ENCODE measurements at places on chromosomes 7 and 10.

GRCh38 chr10:17240616-17241015 lies 12.6 kb downstream of the VIM start:
- no peak for DNase-seq

- no peak for DNase-seq
Observed at GRCh38 chr7:100667331-100668068, 6.0 kb upstream of the GNB2 start.

DNA sequence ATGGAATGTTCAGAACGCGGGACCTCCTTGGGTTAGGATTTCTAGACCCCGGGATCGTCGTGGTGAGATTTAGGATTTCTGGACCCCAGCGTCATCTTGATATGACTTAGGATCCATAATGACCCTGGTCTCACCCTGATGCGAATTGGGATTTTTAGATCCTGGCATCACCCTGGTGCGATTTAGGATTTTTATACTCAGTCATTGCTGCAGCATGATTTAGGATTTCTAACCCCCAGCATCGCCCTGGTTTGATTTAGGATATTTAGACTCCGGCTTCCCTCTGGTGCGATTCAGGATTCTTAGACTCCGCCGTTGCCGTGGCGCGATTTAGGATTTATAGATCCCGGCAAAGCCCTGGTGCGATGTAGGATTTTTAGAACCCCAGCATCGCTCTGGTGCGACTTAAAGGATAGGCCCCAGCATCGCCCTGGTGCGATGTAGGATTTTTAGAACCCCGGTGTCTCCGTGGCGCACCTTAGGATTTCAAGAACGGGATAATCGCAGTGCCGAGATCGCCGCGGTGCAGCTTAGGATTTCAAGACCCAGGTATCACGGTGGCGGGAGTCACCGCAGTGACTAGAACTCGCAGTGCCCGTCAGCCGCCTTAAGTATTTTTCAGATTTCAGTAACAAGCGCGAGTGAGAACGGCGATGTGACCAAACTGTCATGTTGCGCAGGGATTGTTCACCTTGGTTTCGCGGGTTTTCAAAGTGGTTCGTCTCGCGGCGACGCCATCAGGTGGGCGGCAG lies 814 bp downstream of the MEST start:
- DNase-seq = peak; percentile 12

- DNase-seq = no peak
Observed at GRCh38 chr10:14384116-14384730, 53.5 kb upstream of the FRMD4A start.

DNA sequence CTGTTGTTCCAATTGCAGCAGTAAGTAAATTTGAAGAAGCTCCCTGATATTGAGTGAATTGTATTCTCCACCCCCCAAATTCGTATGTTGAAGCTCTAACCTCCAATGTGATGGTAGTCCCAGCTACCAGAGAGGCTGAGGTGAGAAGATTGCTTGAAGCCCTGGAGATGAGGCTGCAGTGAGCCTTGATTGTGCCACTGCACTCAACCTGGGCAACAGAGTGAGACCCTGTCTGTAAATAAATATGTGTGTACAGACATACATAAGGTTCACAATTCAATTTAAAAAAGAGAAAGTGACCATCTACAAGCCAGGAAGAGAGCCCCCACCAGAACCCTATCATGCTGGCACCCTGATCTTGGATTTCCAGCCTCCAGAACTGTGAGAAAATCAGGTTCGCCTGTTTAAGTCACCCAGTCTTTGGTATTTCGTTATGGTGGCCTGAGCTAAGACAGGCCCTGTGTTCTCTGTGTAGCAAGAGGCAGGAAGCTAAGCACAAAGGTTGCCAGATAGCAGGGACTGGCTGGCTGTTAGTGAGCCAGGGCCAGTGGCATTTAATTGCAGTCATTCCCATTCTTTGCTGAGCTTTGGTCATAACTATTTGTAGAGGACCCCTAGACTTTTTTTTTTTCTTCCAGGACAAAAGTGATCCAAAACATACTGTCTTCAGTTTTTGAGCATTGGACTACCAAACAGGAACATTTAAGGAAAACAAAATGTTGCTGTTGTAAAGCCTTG lies 45.6 kb downstream of the AUTS2 start:
- no peak for DNase-seq

DNA sequence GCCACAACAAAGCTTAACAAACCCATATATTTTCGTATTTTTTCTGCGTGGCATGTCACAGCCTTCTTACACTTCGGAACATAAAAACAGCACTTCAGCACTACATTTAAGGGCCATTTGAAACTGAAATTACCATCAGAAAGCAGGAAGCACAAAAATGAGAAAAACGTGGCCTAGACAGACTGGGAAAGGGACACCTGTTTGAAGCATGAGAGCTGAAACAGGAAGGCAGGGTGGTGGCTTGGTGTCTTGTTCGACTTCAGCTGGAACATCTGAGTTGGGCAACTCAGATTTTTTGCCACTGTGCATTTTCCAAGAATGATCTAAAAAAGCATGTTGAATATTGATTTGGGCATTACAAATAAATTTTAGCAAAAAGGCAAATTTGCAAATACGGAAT lies 243.2 kb downstream of the ELMO1 start:
- DNase-seq = no peak

- DNase-seq = no peak
Observed at GRCh38 chr10:86734207-86734988, 22.0 kb upstream of the BMPR1A start.

DNA sequence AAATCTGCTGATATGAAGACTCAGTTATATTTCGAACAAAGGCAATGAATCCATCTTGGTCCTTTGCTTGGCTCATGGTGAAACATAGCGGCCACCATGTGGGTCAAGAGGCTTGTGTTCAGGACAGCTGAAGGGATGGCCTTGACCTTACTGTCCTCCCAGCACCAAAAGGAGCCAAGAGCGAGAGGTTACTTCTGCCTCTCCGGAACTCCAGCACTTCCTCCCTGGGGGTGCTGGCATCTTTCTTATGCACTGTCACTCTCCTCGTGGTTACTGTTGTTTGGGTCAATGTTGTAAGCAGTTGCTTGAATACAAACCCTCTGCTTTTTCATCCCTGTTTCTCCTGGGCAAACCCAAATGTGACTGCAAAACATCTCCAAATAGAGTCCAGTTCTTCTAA lies 100.6 kb downstream of the RBM20 start:
- DNase-seq = no peak

DNA sequence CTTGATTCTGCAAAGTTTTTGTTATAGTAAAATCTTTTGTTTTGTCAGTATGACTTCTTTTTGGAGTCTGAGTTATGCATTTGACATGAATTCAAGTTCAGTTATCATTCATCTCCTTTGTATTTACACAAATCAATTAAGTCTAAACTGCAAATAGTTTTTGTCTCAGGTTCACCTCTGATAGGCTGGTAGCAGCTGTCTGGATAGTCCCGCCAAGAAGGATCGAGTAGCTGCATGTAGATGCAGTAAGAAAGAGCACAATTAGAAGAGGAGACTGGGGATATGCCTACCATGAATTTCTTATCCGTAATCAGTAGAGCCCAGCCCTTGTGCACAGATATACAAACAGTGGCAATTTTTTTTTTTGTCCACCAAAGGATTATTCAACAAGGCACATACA lies 392.5 kb upstream of the ETV1 start:
- peak; percentile 94 for DNase-seq

- DNase-seq = peak; percentile 7
Observed at GRCh38 chr10:35236739-35237138, 99.6 kb upstream of the CCNY start.

DNA sequence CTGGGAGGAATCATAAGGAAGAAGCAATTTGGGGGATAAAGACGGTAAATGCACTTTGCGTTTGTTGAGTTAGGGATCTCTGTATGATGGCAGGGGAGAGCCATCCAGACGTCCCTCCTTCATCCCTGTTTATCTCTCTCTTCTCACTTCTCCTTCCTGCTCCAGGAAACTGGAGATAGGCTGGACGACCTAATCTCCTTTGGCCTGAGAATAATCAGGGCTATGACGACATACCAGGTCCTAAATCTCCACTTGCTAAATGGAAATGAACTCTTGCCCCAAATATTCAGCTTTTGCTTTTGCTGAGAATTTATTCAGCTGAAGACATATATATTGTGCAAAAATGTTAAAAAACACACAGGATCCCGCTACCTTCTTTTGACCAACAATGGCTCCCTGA lies 182.9 kb upstream of the INHBA start:
- no peak for DNase-seq

- DNase-seq = peak; percentile 78
Observed at GRCh38 chr10:101031128-101031795, at the start of the genes PDZD7 and SFXN3. TSS of gene PDZD7 (minus strand) at chr10:101031129. CDS start at chr10:101030219, 910 bp downstream. TSS of gene SFXN3 (plus strand) at chr10:101031234. CDS start at chr10:101034695, 3,461 bp downstream.

- no peak for DNase-seq
Observed at GRCh38 chr7:32577421-32577820, 82.1 kb downstream of the AVL9 start.

- no peak for DNase-seq
Observed at GRCh38 chr7:13117103-13117502, 429.7 kb downstream of the ARL4A start.

GRCh38 chr7:92898798-92899197 lies 62.4 kb upstream of the CDK6 start:
- DNase-seq = no peak

GRCh38 chr7:131488361-131488760 lies 68.1 kb downstream of the PODXL start:
- DNase-seq = no peak

GRCh38 chr10:44926751-44927351 lies 15.7 kb downstream of the TMEM72 start:
- DNase-seq = no peak

- DNase-seq = peak; percentile 39
Observed at GRCh38 chr7:37943905-37944736, 23.7 kb downstream of the EPDR1 start.

DNA sequence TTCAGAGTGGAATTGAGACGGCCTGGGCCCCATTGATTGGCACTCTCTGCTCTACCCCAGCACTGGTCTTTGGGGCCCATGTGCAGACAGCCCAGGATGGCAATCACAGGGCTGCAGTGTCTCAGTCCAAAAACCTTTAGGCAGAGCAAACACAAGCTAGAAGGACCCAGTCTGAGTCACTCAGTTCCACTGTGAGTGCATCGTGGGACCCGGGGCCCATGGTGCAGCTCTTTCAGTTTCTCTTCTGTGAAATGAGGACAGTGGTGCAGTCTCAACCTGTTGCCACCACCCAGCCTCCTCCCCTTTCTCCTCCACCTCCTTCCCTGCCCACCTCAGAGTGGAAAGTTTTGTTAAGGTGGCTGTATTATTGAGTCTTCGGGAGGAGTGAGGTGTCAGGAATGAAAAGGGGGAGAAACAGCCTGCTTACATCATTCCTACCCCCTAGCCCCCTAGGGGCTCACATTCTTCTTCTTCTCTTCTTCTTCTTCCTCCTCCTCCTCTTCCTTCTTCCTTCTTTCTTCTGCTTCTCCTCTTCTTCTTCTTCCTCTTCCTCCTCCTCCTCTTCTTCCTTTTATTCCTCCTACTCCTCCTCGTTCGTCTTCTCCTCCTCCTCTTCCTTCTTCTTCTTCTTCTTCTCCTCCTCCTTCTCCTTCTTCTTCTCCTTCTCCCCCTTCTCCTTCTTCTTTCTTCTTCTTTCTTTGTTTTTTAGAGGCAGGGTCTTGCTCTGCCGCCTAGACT lies 19.5 kb upstream of the CARD11 start:
- no peak for DNase-seq

DNA sequence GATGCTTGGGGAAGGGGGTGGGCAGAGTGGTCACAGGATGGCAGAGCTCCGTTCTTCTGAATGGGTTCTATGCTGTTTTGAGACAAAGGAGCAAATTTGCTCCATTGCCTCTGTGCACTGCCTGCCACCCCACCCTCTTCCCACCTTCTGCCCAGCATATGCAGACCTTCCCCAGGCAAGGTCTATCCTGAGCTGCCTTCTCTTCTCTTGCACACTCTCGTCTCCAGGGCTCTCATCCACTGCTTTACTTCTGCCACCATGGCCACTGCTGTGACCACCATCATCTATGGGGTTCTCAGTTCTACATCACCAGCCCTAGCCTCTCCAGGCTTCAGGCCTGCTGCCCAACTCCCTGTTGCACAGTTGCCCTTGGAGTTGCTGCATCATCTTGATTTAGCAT lies 230.4 kb downstream of the TMEM178B start:
- no peak for DNase-seq

GRCh38 chr7:102450242-102450641 lies 14.4 kb downstream of the ALKBH4 start:
- DNase-seq = peak; percentile 6

DNA sequence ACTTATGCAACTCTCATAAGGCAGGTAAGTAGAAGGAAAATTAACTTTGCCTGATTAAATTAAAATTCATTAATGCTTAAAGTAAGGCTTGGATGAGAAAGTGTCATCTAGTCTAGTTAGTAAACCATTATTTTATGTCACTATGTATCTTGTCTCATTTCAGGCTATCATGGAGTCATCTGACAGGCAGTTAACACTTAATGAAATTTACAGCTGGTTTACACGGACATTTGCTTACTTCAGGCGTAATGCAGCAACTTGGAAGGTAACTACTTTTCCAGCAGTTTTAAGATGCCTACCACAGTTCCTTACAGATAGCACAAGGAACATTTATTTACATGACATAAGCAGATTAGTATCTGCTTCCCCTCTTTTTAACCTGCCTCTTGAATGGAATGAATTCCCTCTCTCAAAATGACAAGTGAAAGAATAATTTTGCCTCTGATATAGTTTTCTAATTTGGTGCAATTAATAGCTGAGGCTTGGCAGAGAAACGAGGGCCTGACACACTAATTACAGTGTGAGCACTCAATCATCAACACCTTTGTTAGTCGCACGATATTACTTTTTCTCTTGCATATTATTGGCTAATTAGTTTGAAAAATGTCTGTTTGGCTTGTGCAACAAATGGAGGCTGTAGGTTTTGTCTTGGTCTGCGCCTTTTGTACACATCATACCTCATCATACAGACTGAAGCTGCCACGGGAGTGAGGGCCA lies 245.0 kb downstream of the FOXP2 start:
- DNase-seq = no peak

GRCh38 chr10:60903096-60903495 lies 40.9 kb downstream of the RHOBTB1 start:
- no peak for DNase-seq

GRCh38 chr10:47339759-47340607 lies 8.2 kb upstream of the RBP3 start:
- no peak for DNase-seq

GRCh38 chr10:97778452-97779302 lies 6.9 kb upstream of the SFRP5 start:
- DNase-seq = no peak

- DNase-seq = no peak
Observed at GRCh38 chr7:20798081-20798693, 11.5 kb upstream of the SP8 start.

Data from NCI-H2171 treated with DMSO at 0.1 percent for 48 hours (cell line).